Substantia nigra (tissue), 51 donors: ENCODE measurements at places on chromosomes 7 and 10.

DNA sequence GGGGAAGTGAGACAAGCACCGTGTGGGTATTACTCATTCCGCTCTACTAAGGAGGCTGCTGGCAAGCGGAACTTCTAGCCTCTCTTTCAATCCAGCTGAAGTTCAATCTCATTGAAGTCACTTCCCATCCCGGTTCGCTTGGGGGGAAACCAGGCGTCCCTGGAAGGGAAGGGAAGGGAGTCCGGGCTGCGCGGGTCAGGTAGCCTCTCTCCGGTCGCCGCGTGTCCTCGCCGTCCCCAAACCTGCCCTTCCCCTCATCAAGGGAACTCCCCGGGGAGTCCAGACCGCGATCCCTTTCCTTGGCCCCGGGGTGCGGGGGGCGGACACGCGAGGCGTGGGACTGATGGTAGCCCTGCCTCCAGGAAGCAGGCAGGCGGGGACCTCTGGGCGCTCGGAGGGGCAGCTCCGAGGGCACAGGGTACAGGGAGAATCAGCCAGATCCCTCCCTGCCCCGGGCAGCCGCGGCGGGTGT is 598 bp upstream of the ZEB1 start:
- no peak for DNase-seq

DNA sequence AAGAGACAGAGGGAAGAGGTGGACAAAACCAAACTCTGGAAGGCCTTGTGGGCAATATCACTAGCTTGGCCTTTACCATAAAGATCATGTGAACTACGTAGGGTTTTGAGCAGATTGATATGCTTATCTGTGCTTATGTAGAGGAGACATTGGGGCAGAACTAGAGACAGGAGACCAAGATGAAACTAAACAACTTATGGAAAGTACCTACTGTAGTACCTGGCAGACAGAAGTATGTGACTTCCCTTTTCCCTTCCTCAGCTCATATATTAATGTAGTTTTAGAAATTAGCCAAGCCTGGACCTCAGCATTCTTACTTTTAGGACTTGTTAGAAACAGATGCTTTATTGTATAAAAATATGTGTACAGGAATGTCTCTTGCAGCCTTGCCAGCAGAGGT is 14.0 kb upstream of the IL6 start:
- DNase-seq, result no peak

DNA sequence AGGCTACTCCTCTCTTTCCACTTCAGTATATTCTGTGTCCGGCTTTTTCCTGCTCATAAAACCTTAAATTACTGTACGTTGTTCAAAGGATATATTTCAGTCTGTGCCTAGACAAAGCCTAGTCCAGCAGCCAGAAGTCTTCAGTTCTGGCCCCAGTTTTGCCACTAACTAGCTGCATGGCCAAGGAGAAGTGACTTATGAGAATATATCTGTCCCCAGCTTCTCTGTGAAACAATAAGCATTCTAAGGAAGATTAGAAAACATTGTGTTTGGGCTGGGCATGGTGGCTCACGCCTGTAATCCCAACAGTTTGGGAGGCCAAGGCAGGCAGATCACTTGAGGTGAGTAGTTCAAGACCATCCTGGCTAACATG is 105.0 kb upstream of the HDAC9 start:
- DNase-seq, result no peak

DNA sequence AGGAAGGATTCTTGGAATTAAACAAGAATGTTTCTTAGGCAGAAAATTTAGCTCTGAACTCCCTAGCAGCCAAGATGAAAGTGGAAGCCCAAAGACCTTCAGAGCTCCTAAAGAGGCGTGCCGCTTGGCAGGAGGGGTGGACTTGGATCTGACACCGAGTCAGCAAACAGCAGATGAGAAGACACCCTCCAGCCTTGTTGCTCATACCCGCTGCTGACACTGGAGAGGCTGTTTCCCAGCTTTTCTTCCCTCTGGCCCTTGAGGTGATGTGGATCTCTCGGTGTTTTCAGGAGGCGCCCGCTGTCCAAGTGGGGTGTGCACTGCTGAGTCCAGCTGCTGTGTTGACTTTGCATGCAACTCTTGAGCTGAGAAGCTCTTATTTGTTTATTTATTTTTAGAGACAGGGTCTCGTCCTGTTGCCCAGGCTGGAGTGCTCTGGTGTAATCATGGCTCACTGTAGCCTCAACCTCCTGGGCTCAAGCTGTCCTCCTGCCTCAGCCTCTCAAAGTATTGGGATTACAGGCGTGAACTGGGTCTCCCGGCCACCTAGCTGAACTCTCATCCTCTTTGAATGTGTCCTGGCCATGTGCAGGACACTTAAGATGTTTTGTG is 21.5 kb downstream of the SLC18A2 start:
- no peak for DNase-seq

GRCh38 chr7:36638586-36639263 is 85.6 kb downstream of the AOAH start:
- no peak for DNase-seq

DNA sequence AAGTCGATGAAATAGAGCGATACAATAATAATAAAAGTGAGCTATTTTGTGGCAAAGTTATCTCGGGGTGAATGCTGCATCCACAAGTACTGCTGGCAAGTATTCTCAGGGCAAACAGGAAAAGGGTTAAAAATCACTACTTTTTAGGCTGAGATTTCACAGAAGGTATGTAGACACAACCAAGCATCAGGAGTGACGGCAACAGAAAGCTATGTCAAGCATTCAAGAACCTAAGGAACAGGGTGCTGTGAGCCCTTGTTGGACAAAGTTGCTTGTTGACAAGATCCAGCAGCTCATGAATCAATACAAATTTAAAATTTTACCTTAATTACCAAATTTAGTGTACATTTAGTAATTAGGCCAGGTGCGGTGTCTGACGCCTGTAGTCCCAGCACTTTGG is 41.2 kb upstream of the C1QL3 start:
- no peak for DNase-seq

- DNase-seq, result no peak
These were observed 69.3 kb upstream of the PHYHIPL start for GRCh38 chr10:59107147-59107546.

DNA sequence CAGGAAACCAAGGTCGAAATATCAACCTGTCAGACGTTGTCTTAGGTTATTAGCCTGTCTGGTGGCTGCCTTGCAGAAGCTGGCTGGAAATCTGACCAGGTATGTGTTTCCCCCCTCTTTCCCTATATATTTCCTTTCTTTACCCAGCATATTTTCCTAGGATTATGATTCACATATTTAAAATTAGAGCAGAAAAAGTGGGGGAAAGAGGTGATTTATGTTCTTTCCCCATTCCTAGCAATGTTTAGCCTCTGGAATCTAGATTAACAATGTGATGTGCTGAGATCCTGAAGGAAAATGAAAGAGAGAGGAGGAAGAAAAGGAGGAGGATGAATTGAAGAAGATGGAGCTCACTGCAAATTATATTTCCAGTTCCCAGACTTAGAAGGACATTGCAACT is 421.4 kb upstream of the AUTS2 start:
- DNase-seq, result no peak

DNA sequence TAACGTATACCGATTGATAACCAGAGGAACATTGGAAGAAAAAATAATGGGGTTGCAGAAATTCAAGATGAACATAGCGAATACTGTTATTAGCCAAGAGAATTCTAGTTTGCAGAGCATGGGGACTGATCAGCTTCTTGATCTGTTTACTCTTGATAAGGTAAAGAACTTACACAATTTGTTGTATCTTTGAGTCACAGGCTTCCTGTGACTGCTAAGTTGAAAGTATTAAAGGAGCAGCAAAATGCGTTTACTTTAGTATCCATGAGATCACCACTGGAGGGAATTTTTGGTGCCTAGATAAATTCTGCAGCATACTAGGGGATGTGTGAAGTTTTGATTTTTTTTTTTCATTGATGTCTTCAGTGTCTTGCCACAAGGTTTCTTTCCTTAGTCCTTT is 103.6 kb downstream of the BTAF1 start:
- DNase-seq, result no peak

DNA sequence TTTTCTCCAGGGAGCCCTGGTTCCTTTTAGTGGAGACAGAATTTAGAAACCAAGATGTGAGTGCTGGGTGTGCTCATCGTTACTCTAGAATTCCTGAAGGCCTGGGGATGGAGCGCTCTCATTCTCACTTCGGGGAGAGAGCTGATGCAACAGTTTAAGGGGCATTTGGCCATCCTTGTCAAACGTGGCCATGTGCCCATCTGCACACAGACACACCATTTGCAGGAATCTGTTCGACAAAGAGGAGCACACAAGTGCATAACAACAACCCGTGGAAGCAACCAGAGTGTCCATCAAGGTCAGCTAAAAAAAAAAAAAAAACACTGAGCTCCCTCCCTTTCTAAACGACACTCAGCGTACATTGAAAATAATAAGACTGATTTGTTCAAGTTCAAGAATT is 23.0 kb upstream of the RET start:
- DNase-seq, result no peak

DNA sequence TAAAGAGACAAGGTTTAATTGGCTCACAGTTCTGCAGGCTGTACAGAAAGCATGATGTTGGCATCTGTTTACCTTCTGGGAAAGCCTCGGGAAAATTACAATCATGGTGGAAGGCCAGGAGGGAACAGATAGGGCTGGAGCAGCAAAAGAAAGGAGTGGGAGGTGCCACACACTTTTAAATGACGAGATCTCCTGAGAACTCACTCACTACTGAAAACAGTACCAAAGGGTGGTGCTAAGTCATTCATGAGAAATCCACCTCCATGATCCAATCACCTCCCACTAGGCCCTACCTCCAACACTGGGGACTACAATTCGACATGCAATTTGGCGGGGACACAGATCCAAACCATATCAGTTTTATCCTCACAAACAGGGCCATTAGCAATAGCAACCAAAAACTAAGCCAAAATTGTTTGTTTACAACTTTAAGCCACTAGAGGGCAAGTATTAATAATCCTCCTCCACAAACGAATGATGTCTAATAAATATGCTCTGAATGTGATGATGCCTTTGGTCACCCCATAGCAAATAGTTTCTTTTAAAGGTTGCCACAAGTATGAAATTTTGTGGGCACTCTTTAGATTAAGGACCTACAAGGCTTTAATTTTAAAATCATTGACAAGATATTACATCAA is 129.2 kb upstream of the NRBF2 start:
- DNase-seq, result no peak

DNA sequence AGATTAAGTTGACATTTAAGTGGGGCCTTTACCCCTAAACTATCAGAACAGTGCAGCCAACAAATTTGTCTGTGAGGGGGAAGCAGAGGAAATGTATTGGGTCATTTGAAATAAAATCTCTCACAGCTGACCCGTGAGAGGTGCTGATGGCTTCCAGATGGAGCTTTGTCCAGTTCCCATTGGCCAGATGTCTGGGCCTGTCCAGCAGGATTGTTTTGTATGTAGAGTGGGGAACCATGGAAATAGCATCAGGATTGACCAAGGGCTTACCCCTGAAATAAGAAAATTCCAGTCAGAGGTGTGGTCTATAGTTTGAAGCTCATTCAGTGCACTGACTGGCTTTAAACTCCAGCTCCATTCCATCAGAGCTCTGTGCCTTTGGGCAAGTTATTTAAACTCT is 50.6 kb downstream of the INHBA start:
- no peak for DNase-seq

- no peak for DNase-seq
These were observed 87.0 kb downstream of the IPMK start for GRCh38 chr10:58180666-58181065.

GRCh38 chr7:39042670-39043069 is 65.0 kb downstream of the POU6F2 start:
- no peak for DNase-seq

DNA sequence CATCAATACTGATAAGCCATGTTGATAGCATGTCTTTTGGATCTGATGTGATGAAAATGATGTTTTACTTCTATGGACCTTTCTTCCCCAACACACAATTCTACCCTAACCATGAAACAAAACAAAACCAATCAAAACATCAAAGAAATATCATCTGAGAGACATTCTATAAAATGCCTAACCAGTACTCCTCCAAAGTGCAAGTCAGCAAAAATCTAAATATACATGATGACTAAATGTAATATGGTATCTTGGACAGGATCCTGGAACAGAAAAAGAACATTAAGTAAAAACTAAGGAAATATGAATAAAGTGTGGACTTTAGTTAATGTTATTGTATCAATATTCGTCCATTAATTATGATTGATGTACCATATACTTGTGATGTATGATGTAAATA is 625.1 kb downstream of the MAGI2 start:
- no peak for DNase-seq

DNA sequence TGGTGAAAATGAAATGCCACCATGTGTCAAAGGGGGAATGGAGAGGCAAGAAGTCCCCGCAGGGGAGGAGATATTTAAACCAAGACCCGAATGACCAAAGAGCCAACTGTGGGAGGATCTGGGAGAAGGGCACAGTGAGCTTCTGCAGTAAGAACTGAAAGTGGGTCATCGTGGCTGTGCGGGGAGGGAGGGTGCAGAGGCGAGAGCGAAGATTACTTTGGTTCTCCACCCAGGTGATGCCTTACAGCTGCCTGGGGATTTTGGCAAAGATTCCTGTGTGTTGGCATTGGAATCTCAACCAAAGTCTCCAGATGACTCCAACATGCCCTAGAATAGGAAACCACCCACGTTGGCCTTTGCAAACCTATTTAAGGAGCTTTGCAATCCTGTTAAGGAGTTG is 44.2 kb upstream of the ADAM12 start:
- no peak for DNase-seq
